Common myeloid progenitor, CD34-positive (primary cell): ENCODE measurements at places on chromosomes 12 and 14.

- peaks cover 19% of the 10 kb centered on the region for H3K4me1 ChIP-seq
- DNase-seq = no peak
- no peaks in the 10 kb centered on the region for H3K27me3 ChIP-seq
- no peak overlapping the region for H3K27ac ChIP-seq
- peaks cover 39% of the 10 kb centered on the region for H3K36me3 ChIP-seq
Observed at GRCh38 chr12:56216461-56216860, 5.3 kb downstream of the RNF41 start.

- H3K27me3 ChIP-seq = no peaks in the 10 kb centered on the region
- H3K4me3 ChIP-seq = no peak overlapping the region
- peaks cover 34% of the 10 kb centered on the region for H3K4me1 ChIP-seq
- no peak for DNase-seq
- no peaks in the 10 kb centered on the region for H3K36me3 ChIP-seq
- H3K27ac ChIP-seq = no peak overlapping the region
Observed at GRCh38 chr12:57890191-57891115, 43.9 kb upstream of the CTDSP2 start.

DNA sequence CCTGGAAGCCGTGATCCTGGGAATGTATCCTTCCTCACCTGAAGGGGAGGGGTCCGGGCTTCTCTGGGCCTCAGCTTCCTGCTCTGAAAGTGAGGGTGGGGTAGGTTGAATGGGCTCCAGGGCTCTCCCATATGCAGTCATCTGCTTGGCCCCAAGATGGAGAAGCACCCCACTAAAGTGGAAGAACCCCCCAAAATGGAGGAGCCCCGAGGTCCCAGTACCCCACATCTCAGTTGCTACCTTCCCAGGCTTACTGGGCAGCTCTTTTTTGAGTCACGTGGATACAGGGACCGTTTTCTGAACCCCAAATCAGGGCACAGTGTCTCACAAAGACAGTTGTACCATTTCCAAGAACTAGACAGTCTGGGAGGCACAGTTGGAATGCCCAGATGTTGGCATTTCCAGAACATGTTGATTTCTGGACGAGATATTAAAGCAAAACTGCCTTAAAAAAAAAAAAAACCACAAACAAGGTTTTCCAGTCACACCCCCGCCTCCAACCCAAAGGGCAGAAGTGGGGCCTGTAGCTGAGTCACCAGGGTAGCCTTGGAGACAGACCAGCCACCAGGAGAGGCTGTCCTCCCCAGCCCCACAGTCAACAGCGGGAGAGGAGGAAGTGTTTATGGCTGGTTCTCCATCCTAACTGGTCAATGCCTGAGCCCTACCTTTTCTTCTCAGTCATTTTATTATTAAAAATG, 12.1 kb downstream of the VASH1 start:
- no peaks in the 10 kb centered on the region for H3K36me3 ChIP-seq
- no peak overlapping the region for H3K4me3 ChIP-seq
- H3K27ac ChIP-seq = no peak overlapping the region
- peaks cover 64% of the 10 kb centered on the region for H3K4me1 ChIP-seq

DNA sequence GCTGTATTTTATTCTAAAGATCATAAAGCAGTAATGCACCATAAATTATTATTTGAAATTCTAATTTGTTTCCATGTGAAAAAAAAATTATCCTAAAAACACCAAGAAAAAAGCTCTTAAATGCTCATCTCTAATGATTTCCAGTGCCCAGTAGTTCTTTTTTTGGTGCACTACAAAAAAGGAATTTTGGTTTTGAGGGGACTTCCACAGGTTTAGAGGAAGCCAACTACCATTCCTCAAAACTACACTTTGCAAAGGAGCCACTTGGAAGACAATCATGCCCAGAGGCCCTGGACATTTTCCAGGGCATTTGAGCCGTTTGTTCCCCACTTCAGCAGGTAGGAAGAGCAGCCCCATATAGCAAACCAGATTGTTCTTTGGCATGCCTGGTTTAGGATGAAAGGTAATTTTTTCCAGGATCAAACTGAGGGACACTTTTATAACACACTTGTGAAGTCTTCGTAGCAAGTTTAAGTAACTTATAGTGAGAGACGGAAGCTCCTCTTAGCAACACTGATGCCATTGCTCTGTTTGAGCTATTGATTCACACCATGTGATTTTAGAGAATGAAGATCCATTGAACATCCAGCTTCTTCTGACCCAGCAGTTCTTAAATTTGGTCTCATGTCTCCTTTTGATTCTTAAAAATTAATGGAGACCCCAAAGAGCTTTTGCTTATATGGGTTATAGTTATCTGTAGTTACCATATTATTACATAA, 187.9 kb downstream of the ETV6 start:
- H3K36me3 ChIP-seq = peaks cover 44% of the 10 kb centered on the region
- peak overlapping the region; percentile 72 for H3K27ac ChIP-seq
- H3K27me3 ChIP-seq = no peaks in the 10 kb centered on the region

- H3K27me3 ChIP-seq = no peaks in the 10 kb centered on the region
- H3K27ac ChIP-seq = no peak overlapping the region
Observed at GRCh38 chr14:61884711-61885110, 122.5 kb downstream of the SNAPC1 start.

GRCh38 chr12:102462795-102463465, 17.4 kb downstream of the IGF1 start:
- no peak overlapping the region for H3K27ac ChIP-seq
- H3K27me3 ChIP-seq = peaks cover 2% of the 10 kb centered on the region
- H3K4me1 ChIP-seq = no peaks in the 10 kb centered on the region
- H3K4me3 ChIP-seq = no peak overlapping the region

- no peaks in the 10 kb centered on the region for H3K4me1 ChIP-seq
- no peaks in the 10 kb centered on the region for H3K36me3 ChIP-seq
- no peak overlapping the region for H3K27ac ChIP-seq
- H3K27me3 ChIP-seq = no peaks in the 10 kb centered on the region
Observed at GRCh38 chr12:79451365-79451764, 239.4 kb downstream of the PAWR start.

DNA sequence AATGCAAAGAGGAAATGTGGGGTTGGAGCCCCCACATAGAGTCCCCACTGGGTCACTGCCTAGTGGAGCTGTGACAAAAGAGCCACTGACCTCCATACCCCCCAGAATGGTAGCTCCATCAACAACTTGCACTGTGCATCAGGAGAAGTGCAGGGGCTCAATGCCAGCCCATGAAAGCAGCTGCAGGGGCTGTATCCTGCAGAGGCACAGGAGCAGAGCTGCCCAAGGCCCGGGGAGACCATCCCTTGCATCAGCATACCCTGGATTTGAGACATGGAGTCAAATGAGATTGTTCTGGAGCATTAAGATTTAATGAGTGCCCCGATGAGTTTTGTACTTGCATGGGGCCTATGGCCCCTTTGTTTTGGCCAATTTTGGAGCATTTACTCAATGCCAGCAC, 1023.6 kb downstream of the VRK1 start:
- H3K27ac ChIP-seq = no peak overlapping the region
- no peaks in the 10 kb centered on the region for H3K27me3 ChIP-seq
- DNase-seq = no peak
- H3K36me3 ChIP-seq = no peaks in the 10 kb centered on the region
- no peaks in the 10 kb centered on the region for H3K4me1 ChIP-seq
- H3K4me3 ChIP-seq = no peak overlapping the region

DNA sequence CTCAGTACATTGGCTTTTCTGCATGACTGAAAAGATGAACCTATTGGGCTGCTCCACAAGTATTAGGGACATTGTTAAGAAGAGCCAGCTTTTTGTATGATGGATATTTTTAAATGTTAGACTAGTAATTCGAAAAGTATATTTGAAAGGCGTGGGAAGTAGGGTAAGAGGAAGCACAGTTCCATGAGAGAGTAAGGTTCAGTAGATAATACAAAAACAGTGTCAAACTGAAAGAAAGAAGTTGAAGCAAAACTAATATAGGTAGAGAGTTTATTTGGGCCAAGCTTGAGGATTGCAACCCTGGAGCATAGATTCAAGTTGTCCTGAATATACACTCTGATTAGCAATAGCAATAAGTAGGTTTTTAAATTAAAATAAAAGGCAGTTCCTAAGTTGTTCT, 193.9 kb downstream of the RASSF9 start:
- no peaks in the 10 kb centered on the region for H3K27me3 ChIP-seq
- H3K27ac ChIP-seq = no peak overlapping the region
- no peaks in the 10 kb centered on the region for H3K36me3 ChIP-seq
- no peaks in the 10 kb centered on the region for H3K4me1 ChIP-seq

- H3K36me3 ChIP-seq = peaks cover 9% of the 10 kb centered on the region
- no peak for DNase-seq
- peaks cover 7% of the 10 kb centered on the region for H3K4me1 ChIP-seq
- no peak overlapping the region for H3K4me3 ChIP-seq
- no peaks in the 10 kb centered on the region for H3K27me3 ChIP-seq
Observed at GRCh38 chr14:68976160-68977067, 2.7 kb downstream of the ACTN1 start.

DNA sequence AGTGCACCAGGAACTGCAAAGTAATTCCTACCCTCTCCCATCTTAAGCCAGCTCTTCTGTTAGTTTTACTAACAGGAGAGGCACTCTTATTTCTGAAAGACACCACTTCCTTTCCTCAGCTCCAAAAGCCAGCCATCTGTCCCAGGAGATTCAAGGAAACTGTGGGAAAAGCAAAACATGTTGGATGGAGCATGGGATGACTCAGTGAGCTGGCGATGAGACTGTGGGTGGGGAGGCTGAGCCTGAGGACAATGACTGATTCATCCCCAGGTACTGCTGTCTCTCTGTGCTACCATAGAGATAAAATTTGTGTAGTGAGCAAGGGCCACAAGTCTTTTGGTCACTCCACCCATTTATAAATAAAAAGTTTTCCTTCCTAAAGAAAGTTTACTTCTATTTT, 141.4 kb downstream of the MYRFL start:
- no peaks in the 10 kb centered on the region for H3K4me1 ChIP-seq
- H3K27me3 ChIP-seq = no peaks in the 10 kb centered on the region
- H3K36me3 ChIP-seq = no peaks in the 10 kb centered on the region
- H3K27ac ChIP-seq = no peak overlapping the region
- H3K4me3 ChIP-seq = no peak overlapping the region

GRCh38 chr14:63611078-63611477, 30.6 kb downstream of the WDR89 start:
- H3K36me3 ChIP-seq = peaks cover 7% of the 10 kb centered on the region
- H3K27me3 ChIP-seq = no peaks in the 10 kb centered on the region
- no peak overlapping the region for H3K27ac ChIP-seq
- peaks cover 8% of the 10 kb centered on the region for H3K4me1 ChIP-seq
- no peak for DNase-seq
- no peak overlapping the region for H3K4me3 ChIP-seq

- no peak overlapping the region for H3K27ac ChIP-seq
- H3K4me1 ChIP-seq = peaks cover 4% of the 10 kb centered on the region
- no peak for DNase-seq
- peaks cover 77% of the 10 kb centered on the region for H3K27me3 ChIP-seq
- H3K4me3 ChIP-seq = peak overlapping the region; percentile 52
Observed at GRCh38 chr12:49332891-49333371, 4.1 kb downstream of the C1QL4 start.

- no peak overlapping the region for H3K4me3 ChIP-seq
- no peak overlapping the region for H3K27ac ChIP-seq
- no peak for DNase-seq
- no peaks in the 10 kb centered on the region for H3K36me3 ChIP-seq
- H3K27me3 ChIP-seq = no peaks in the 10 kb centered on the region
Observed at GRCh38 chr12:18798535-18799361, 60.8 kb downstream of the CAPZA3 start.

GRCh38 chr12:5966486-5967095, 21.5 kb upstream of the ANO2 start:
- H3K27me3 ChIP-seq = no peaks in the 10 kb centered on the region
- DNase-seq = no peak
- H3K4me3 ChIP-seq = no peak overlapping the region
- no peaks in the 10 kb centered on the region for H3K4me1 ChIP-seq
- no peak overlapping the region for H3K27ac ChIP-seq

- H3K4me1 ChIP-seq = no peaks in the 10 kb centered on the region
- no peak overlapping the region for H3K4me3 ChIP-seq
- no peak overlapping the region for H3K27ac ChIP-seq
- DNase-seq = no peak
Observed at GRCh38 chr12:24537083-24537860, 411.6 kb downstream of the BCAT1 start.

- H3K27ac ChIP-seq = no peak overlapping the region
- no peaks in the 10 kb centered on the region for H3K36me3 ChIP-seq
- H3K27me3 ChIP-seq = peaks cover 5% of the 10 kb centered on the region
- no peak overlapping the region for H3K4me3 ChIP-seq
- H3K4me1 ChIP-seq = peaks cover 9% of the 10 kb centered on the region
Observed at GRCh38 chr12:105083031-105083430, 1.2 kb downstream of the ALDH1L2 start.

GRCh38 chr12:52204931-52205505, 13.2 kb upstream of the KRT80 start:
- peaks cover 15% of the 10 kb centered on the region for H3K4me1 ChIP-seq
- H3K27ac ChIP-seq = no peak overlapping the region
- H3K27me3 ChIP-seq = peaks cover 12% of the 10 kb centered on the region
- no peaks in the 10 kb centered on the region for H3K36me3 ChIP-seq
- DNase-seq = no peak

GRCh38 chr14:54691525-54692283, 124.8 kb downstream of the SAMD4A start:
- H3K4me3 ChIP-seq = no peak overlapping the region
- peak; percentile 67 for DNase-seq
- H3K27ac ChIP-seq = no peak overlapping the region
- H3K4me1 ChIP-seq = peaks cover 12% of the 10 kb centered on the region
- H3K27me3 ChIP-seq = no peaks in the 10 kb centered on the region

DNA sequence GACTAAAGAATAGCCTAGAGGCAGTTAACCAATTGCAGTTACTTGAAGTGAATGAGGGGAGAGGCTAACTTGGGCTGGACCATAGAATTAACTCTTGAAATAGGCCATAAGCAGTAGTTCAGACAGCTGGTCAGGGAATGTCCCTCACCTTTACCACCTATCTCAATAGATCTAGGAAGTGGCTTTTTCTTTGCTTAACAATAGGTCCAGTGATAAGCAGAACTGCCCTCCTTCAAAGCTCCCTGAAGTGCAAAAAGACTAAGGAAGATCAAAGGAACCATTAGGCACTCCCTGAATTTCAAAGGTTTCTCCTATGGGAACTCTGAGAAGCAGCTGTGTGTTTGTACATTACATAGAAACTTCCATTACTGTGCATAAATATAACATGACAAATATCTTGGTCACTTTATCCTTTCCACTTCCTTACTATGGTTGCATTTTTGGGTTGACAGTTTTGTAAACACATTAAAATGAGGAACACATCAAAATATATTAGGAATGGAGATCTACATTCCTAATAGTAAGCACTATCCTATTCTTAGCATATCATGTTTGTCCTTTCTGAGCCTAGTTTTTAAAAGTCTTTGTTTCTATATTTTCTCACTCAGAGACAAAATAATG, 7.2 kb upstream of the NAA30 start:
- no peak overlapping the region for H3K27ac ChIP-seq
- H3K4me3 ChIP-seq = no peak overlapping the region
- DNase-seq = no peak
- H3K4me1 ChIP-seq = no peaks in the 10 kb centered on the region
- H3K27me3 ChIP-seq = no peaks in the 10 kb centered on the region

GRCh38 chr12:117874842-117875434, 93.9 kb downstream of the KSR2 start:
- H3K27me3 ChIP-seq = peaks cover 10% of the 10 kb centered on the region
- H3K27ac ChIP-seq = no peak overlapping the region
- peak; percentile 69 for DNase-seq
- H3K4me1 ChIP-seq = no peaks in the 10 kb centered on the region
